ENCODE measurements at places on chromosomes 7 and 10.
A peak's percentile ranks its signal among the peaks of the same experiment; 100 is the strongest.

GRCh38 chr7:156865493-156865892 is 27.5 kb downstream of the LMBR1 start:
- DNase-seq = no peak

DNA sequence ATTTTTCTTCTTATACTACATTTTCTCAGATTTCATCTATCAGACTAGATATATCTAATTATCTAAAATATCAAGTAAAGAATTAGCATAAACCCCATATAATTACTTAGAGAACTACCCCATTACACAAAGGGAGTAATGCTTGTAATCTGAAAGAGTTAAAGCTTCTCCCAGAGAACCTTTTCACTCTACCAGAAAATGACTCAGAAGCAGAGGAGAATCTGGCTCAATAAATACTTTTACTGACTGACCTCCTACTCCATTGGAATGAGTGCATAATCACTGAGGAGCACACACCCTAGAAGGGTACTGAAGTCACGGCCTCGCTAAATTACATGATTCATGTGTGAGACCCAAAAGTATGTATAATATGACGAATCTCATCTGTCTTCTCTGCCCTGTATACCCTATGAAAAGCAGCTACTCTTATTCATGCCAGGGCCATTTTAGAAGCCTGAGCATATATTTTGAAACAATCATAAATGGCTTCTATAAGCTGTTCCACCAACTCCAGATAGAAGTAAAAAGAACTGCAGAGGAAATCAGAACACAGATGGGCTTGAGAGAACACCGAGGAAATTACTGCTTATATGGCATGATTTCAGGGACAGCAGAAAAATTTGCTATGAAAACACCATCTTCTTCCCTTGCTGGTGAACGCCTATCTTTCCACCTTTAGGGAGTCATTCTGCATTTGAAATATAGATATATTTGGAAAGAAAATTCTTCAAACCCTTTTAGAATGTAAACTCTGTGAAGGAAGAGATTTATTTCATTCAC is 32.7 kb downstream of the DNMBP start:
- peak; percentile 85 for DNase-seq

DNA sequence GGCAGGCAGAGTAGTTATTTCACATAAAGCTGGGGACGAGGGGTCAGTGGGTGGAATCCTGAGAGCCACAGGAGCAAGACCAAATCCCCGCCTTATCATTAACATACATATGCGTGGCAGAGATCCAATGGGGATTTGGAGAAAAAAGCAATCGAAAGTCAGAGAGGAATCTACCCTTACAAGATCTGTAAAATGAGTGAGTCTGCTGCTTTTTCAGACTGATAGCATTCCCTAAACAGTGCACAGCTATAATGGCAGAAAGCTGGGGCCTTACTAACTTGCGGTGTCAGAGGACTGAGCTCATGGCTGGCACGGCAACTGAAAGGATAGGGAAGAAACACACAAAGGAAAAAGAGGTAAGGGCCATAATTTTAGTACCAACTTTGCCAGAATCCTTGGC is 25.0 kb downstream of the GPR22 start:
- DNase-seq = no peak

DNA sequence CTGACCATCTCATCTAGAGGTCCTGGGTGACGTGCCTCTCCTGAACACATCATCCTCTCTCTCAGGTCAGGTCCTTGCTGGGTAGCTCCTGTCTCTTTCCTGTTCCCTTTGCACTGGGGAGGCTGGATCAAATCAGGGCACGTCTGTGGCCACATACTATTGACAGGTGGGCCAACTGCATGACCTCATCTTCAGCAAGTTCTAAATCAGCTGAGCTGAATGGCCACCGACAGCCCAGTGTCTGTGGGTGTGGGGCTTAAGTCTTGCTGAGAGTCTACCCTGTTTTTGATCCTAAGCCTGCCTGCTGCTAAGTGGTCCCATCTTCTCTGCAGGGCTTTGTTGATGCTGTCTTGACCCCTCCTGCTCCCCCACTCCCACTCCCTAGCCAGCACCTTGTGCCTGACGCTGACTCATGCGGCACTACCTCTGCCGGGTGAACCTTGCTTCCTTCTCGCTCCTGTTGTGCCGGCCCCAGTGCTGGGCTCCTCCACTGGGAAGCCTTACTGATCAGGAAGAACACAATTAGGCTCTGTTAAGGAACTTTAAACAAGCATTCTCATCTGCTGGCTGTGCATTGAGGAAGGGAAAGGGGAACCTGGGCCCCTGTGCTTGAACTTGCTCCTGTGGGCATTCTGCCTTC is 440.4 kb downstream of the PLXNA4 start:
- no peak for DNase-seq
